ENCODE measurements at places on chromosomes 4 and X.

- peak; percentile 18 for DNase-seq
Observed at GRCh38 chrX:3712051-3712869, 1.2 kb downstream of the PRKX start.

DNA sequence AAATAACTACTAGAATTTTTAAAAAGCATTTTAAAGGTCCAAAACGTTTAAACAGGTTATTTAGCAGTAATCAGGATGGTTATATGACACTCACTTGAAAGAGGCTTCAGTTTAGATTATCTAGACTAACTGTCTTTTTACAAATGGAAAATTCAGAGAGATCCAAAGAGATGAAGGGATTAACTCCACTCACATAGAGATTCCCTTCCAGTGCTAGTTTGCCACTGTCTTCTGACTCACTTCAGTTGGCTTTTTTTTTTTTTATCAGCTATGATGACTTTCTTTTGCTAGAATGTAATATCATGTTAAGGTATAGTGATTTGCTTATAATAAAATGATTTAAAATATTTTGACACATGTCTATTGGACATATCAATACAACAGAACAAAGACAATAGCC lies 43.8 kb downstream of the GALNT7 start:
- DNase-seq: no peak

DNA sequence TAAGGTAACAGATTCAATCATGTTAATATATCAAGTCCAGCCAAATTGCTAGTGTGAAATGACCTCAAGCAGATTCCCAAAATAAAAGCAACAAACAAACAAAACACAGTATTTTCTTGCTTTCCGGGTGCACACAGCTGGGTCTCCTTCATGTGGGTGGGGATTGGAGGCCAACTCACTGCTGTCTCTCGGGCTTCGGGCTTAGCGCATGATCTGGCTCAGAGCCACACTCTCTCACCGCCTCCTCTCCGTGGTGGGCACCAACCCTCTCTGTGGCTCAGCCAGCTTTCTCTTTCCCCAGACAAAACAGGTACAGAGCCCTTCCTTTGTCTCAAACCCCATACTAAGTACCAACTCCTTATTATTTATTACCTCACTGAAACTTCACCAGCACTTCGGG lies 2.9 kb upstream of the REELD1 start:
- no peak for DNase-seq

- DNase-seq: peak; percentile 70
Observed at GRCh38 chrX:68894513-68895340, 65.9 kb downstream of the EFNB1 start.

GRCh38 chr4:133320576-133321170 lies 171.6 kb downstream of the PCDH10 start:
- peak; percentile 56 for DNase-seq

DNA sequence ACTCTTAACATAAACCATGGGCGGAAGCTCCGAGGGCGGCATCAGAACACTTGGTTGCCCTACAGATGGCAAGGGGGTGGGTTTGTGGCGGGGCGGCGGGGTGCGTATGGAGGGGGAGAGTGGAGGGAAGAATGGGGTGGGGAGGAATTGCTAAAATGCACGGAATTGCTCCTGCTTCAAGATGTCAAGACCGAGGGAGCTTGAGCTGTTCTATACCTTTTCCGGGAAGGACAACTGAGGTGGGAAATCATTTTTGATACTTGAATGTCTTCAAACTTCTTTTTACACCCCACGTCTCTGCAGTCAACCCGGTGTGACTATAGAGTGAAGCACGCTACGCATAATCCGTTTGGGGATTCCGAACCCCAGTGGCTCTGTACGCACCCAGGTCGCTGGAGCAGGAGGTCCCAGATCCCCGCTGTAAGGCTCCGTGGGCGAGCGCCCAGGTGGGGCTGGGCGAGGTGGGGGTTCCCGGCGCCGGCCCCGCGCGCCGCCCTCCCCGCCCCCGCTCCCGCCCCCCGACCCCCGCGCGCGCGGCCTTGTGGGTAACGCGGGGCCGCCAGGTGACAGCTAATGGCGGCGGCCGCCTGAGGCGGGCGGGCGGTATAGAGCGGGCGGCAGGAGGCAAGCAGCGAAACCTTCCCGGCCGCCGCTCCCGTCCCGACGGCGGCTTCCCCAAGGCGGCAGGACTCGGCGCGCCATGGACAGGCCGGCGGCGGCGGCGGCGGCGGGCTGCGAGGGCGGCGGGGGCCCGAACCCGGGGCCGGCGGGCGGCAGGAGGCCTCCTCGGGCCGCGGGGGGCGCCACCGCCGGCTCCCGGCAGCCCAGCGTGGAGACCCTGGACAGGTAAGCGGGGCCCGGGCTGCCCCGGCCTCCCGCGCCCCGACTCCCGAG lies at the start of gene MTMR1:
MTMR1 (plus strand) TSS at position 566 of the 894 bp plus-strand sequence; CDS start at position 701, 135 bp downstream.
- peak; percentile 55 for DNase-seq

GRCh38 chr4:186537843-186538521 lies 17.4 kb downstream of the MTNR1A start:
- DNase-seq: no peak

DNA sequence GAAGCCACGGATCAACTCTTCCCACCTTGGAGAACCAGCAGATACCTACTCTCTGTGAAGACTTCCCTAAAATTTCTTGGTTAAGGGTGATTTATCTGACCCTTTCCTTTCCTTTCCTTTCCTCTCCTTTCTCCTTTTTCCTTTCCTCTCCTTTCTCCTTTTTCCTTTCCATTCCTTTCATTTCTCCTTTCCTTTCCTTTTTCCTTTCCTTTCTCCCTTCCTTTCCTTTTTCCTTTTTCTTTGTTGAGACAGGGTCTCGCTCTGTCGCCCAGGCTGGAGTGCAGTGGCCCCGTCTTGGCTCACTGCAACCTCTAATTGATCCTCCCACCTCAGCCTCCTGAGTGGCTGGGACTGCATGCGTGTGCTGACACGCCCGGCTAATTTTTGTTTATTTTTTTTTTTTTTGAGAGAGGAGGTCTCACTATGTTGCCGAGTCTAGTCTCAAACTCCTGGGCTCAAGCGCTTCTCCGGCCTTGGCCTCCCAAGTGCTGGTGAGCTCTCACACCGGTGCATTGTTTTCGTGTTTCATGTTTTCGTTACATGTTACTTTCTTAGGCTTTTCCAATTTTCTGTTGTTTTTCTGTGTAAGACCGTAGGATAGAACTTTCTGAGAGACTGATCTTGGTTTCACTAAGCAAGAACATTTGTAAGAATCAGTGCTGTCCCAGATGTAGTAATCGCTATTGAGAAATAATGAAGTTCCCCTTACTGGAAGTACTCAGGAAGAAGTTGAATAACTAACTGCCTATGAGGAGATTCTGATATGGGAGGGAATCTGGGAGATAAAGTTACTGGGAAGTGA lies 2.0 kb downstream of the TMEM165 start:
- DNase-seq: no peak

- DNase-seq: no peak
Observed at GRCh38 chr4:114497116-114497515, 101.5 kb upstream of the UGT8 start.

GRCh38 chr4:62324215-62324614 lies 1124.1 kb downstream of the ADGRL3 start:
- DNase-seq: no peak

DNA sequence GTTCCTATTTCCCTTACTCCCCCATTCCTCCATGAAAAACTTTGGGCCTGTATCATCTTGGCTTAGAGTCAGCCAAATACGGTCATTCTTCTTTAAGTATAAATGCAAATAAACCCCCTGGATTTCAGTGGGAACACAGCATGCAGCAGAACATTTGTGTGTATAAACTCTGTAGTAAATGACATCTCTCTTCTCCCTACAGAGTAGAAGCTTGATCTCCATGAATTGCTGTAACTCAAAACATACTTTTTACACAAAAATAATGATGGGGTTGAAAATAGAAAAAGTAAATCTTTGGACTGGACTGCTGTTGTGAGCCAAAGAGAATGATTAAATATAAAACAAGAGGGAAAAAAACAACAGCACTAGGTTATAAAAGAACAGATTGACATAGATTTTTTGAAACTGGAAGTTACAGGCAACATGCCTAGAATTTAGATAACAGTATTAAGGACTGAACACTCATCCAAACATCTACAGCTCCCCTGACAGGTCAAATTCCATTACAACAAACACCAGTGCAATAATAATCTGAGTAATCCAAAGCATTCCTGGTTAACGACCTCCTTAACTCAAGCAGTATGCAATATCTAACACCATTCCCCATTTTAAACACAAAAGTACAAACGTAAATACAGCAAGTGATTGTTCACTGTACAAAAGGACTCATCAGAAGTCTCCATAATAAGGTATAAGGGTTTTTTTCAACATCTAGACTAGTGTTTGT lies 30.7 kb downstream of the TSPAN5 start:
- DNase-seq: peak; percentile 81

DNA sequence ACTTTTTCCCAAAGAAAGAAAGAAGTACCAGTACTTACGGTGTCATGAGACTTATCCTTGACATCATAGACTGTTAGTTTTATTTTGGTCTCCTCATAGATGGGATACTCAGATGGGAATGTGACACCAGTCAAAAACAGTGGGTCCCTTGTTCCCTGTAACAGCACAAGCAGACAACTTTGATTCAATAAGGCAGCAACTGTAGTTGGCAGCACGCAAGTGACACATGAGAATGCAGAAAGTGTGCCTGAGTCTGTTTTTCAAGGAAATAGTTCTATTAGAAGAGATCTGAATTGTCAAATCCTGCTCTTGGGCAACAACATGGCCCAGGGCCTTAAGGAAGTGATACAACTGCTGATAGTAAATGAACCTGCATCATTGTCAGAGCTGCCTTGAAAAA lies 443.2 kb downstream of the INPP4B start:
- no peak for DNase-seq

DNA sequence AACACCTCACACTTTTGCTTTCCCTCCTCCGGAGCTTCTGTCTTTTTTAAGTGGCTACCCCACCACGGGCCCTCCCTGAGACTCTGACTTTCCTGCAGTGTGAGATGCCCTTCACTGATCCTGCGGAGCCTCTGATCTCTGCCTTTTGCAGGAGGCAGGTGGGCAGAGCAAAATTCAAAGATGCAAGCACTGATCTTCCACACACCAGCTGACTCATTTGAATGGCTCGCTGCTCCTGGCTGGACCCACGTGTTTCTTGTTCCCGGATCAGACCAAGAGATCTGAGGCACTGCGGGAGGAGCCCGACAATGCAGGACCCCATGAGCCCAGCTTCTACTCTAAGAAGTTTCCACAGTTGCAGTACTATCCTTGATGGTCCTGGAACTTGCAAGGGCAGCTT lies 1607.9 kb upstream of the TENM3 start:
- no peak for DNase-seq

DNA sequence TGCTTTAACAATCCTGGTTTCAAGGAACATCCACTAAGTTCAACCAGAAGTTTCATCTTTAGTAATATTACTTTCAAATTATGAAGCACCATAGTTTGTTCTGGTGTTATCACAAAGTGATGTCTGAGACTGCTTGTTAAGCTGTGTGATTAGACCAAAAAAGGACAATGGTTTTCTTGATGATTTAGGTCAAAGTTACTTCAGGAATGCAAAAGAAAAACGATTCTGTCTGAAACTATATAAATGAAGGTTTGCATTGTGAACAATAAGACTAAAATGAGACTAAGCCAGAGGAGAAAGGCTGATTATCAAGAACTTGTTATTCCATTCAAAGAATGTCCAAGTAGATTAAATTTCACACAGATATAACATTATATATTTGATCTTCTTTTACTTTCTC lies 122.4 kb upstream of the ETNPPL start:
- no peak for DNase-seq

- DNase-seq: no peak
Observed at GRCh38 chr4:2893772-2894171, 50.1 kb downstream of the ADD1 start.

DNA sequence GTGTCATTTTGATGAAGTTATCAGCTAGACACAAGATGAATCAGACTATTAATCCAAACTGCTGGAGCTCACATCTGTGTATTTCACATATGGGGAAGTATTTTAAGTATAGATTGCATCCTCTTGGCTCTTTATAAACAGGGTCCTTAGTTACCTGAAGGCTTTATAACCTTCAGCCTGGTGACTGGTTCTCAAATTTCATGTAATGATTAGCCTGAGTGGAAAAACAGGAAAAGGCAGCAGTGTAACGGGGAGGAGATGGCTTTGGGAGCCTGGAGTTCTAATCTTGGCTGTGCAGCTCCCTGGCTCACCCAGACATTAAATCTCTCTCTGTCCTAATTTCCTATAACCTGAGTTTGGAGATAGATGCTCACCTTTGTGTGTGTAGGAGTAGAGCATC lies 103.8 kb upstream of the HPF1 start:
- DNase-seq: no peak

DNA sequence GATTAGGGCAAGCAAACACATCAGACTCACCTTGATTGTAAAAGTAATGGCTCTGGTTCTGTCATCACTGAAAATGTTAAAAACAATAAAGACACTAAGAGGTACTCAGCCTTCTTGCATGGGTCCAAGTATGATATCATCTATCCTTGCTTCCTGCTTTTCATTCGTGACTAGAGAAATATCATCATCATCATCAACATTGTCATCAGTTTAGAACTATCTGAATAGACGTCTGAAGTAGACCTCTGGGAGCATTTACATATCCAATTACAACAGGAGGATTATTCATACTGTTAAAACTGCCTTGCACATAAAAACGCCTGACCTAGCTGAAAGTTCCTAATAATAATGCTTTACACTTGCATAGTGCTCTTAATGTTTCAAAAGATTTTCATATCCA lies 9.8 kb upstream of the FRAS1 start:
- no peak for DNase-seq

DNA sequence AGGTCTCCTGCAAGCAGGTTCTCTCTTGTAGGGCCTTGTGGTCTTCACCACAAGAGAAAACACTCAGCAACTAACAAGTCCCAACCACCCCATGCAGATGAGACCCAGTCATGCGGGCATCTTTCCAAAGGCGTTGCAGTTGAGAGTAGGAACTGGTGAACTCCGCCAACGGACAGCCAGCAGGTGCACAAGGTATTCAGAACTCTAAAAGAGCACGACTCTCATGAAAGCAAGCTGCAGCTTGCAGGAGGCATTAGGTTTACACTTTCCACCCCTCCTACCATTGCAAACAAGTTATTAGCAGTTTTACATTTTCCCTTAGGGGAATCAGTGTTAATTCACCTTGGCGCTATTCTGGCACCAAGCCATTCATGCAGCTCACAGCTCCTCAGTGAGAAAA lies 173.4 kb upstream of the KIT start:
- DNase-seq: no peak

GRCh38 chr4:3851211-3851610 lies 85.0 kb downstream of the ADRA2C start:
- DNase-seq: no peak
